ENCODE measurements at places on chromosomes 3 and 15.

DNA sequence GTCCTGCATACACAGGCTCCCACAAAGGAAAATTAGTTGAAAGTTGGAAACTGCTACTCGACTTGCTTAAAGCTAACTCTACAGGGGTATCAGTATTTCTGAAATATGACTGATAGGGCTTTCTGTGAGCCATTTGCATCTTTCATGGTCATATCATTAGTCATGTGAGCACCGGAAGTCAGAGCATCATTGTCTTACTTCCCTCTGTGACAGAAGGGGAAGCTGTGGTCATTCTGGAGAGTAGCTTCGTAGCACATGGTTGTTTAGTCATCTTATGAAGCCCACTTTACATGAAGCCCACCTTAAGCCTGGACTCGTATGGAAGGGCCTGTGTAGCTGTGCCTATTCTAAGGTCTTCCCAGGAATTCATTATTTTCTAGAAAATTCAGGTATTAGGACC, 69.0 kb downstream of the COL6A5 start:
- no peak for DNase-seq

DNA sequence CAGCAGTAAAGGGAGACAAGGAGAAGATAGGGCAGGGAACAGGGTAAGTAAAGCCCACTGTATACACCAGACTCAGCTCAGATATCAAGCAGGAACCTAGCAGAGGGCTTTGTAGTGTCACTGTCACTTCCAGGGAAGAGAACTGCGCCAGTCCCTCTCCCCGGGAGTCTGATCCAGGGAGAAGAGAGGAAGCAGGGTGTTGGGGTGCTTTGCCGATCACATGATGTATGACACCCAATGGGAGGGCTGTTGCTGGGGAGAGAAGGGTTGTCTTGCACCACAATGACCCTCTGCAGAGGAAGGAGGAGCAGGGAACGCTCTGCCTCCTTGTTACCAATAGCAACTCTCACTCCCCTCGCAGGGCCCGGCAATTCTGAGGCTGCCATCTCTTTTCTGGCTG, 147.2 kb upstream of the SLC2A2 start:
- DNase-seq, result no peak

DNA sequence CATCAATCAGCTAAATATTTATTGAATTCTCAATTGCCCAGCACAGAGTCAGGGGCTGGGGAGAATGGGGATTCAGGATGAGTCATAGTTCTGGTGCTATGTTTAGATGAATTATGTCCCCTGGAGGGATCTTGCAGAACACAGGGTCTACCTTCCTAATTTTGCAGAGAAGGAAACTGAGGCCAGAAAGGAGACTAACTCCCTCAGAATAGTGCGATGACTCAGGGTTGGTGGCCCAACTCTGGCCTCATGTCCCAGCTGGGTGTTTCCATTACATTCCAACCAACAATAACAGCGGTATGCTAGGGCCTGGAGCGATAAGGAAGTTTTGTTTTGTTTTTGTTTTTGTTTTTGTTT, 270.9 kb downstream of the TLE3 start:
- DNase-seq, result no peak

DNA sequence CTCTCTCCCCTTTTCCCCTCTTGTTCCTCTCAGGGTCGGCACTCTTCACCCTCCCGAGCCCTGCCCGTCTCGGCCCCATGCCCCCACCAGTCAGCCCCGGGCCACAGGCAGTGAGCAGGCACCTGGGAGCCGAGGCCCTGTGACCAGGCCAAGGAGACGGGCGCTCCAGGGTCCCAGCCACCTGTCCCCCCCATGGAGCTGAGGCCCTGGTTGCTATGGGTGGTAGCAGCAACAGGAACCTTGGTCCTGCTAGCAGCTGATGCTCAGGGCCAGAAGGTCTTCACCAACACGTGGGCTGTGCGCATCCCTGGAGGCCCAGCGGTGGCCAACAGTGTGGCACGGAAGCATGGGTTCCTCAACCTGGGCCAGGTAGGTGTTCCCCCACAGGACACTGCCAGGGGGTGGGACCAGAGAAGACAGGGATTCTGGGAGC, 7.2 kb downstream of the FURIN start:
- DNase-seq, result no peak

DNA sequence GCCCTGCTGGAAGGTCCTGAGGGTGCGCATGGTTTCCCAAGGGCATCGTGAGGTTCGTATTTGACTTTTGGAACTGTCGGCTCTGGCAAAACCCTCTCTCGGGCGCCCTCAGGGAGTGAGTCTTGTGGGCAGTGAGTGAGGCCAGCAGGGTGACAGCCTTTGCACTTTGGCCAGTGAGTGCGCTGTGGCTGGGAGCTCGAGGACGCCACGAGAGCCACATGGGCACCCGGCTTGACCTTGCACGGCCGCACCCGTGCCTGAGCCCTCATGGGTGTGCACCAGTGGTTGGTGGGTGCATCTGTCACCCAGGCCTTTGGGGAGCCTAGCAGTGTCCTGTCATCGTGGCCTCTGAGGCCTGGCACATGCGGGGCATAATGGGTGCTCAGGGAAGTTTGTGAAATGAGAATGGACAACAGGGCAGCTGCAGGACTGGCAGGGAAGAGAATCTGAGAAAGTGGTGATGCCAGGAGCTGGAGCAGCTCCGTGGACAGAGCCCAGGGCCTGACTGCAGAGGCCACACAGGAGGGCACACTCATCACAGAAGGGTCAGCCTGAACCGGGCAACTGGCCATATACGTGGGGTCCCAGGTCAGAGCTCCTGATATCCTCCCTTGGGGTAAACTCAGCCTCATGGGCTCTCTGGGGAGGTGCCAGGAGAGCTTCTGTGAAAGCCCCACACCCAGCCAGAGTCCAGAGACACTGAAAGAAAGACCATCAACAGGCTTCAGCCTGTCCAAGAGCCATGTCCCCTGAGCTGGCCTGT, 30.4 kb upstream of the SNRPA1 start:
- no peak for DNase-seq

- DNase-seq, result no peak
Observed at GRCh38 chr15:79003896-79004295, 59.0 kb upstream of the CTSH start.

DNA sequence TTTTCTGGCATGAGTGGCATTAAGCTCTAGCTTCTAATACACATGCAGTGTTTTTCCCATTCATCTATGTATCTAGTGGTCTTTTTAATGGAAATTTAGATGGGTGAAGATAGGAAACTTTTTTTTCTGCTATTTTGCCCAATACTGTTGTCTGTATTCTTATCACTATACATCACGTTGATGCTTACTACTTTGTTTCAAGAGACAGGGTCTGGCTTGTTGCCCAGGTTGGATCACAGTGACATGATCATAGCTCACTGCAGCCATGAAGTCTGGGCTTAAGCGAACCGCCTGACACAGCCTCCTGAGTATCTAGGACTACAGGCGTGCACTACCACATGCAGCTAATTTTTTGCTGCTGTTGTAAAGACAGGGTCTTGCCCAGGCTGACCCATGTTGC, 84.6 kb downstream of the PEAK1 start:
- DNase-seq, result no peak

GRCh38 chr3:111301238-111301798, 229.7 kb downstream of the NECTIN3 start:
- DNase-seq, result no peak

DNA sequence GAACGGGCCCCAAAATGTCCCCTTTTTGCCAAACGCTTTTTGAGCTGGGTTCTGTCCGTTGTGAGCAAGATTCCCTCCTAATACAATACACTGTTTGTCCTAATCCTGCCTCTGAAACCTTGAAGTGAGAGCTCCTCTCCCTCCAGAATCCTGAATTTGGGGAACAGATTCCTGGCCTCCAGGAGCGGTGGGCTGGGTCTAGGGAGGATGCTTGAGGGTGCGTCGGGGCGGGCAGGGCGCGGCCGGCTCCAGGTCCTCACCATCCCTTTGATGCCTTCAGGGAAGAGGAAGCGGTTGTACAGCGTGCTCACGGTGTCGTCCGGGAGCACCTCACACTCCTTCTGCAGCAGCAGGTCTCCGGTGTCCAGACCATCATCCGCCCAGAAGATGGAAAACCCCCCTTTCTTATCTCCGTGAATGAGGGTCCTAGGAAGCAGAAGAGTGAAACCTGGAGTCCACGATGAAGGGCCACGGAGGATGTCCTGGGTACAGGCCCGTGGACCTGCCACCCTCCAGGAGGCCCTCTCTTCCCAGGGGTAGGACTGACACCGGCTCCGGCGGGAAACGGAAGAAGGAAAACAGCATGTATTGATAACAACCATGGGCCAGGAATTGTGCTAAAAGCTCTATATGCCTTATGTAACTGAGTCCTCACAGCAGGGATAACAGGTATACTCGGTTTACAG, 23.2 kb downstream of the ALDH1L1 start:
- no peak for DNase-seq

DNA sequence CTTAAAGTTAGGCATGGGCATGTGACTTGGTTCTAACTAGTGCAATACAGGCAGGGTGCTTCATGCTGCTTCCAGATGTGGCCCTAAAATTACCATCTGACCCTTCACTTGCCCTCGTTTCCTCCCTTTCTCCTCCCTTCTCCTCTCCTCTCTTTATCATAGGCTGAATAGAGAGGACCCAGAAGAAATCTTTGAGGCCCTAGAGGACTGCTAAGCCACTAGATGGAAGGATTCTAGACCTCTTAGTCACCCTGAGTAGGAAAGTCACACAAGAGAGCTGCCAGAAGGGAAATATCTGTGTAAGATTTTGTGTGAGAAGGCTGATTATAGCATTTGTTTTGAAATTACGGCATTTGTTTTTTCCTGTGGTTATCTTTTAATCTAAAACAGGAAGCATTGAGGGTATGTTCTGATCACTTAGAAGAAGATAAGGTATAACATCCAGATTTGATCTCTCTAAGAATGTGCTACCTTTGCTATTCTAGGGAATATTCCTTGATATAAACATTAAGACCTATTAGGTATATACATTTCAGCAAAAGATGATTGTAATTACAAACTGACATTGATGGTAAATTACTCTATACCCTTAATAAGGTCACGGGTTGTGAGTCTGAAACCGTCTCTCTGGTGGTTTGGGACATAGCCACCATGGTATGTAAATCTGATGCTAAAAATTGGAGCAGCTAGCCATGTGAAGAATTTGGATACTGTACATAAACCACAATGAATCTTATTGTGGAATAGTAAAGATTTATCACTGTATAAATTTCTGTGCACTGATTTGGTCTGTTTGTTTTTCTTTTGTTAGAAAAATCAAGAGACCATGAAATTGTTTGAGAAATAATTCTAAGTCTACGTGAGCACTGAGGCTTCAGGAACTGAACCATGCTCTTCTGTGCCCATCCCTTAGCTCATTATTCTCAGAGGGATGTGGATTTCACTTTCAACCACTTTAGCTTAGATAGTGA, 84.1 kb downstream of the TP63 start:
- DNase-seq, result no peak

- no peak for DNase-seq
Observed at GRCh38 chr3:150169330-150169940, 198.7 kb upstream of the PFN2 start.

DNA sequence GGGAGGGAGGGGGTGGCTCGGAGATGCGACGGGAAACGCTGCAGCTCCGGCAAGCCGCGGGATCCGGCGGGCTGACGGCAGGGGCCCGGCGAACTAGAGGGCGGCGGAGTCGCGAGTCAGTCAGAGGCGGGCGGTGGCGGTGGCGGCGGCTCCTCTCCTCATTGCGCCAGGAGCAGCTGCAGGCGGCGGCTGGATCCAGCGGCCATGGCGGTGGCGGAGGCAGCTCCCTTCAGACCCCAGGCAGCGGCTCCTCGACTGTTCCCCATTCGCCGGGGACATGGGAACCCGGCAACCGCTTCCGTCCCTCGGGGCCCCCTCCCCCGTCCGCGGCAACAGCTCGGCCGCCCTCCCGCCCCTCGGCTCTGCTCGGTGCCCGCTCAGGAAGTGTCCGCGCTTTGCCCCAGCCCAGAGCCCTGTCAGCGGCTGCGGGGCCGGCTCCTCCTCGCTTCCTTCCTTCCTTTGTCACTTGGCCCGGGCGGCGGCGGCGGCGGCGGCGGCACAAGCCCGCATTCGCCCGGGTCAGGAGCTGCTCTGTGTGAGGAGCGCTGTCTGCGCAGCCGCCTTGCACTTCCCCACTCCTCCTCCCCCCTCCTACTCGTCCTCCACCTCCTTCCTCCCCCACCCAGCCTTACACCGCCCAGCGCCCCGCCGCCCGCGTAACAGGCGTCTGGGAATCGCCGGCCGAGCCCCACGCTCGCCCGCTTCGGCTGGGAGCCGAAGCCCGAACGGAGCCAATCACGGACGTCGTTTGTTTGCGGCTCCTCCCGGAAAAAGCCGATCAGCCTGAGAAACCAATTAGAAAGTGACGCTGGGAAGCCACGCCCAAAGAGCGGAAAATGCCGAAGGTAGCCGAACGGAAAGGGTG, at the start of gene GSK3B:
Gene GSK3B (minus strand): TSS at position 537 of the 865 bp plus-strand sequence. CDS start 1,013 bp downstream, outside the sequence.
- DNase-seq, result no peak

DNA sequence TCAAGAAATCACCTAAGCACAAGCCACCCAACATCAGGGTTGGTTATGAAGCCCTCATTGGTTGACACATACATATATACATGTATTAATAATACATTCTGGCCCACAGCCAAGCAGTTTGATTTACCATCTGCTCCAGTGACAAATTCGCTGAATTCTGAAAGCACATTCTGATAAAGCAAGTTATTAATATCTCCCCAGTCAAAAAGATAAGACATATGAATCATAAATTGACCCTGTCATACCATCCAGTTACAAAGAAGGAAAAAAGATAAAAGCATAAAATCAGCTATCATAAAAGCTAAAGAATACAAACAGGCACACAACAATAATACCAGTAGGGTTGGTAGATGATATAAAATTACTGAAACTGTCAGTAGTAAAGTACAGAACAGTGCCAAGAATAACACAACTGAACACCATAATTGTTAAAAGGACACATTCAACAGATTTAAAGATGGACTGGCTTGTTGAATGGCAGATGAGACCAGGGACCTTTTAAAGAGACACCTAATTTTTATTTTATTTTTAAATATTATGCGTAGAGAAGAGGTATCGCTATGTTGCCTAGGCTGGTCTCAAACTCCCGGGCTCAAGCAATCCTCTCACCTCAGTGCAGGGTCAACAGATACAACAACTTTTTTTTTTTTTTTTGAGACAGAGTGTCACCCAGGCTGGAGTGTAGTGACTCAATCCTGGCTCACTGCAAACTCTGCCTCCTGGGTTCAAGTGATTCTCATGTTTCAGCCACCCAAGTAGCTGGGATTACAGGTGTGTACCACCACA, 7.7 kb downstream of the SNX4 start:
- DNase-seq, result no peak

GRCh38 chr15:63387748-63388493, 6.3 kb upstream of the CA12 start:
- DNase-seq, result peak; percentile 60

GRCh38 chr3:16824081-16824696, 60.6 kb upstream of the PLCL2 start:
- no peak for DNase-seq

GRCh38 chr3:54073386-54073785, 49.0 kb upstream of the CACNA2D3 start:
- DNase-seq, result no peak

- no peak for DNase-seq
Observed at GRCh38 chr3:48086705-48087104, 70.5 kb upstream of the MAP4 start.

GRCh38 chr3:51860703-51861665, at the start of gene IQCF2:
Gene IQCF2 (plus strand): TSS chr3:51861615. CDS start chr3:51861667, 52 bp downstream.
- DNase-seq, result no peak

GRCh38 chr3:9293076-9293475, 43.6 kb upstream of the SRGAP3 start:
- no peak for DNase-seq

GRCh38 chr3:14290631-14291385, 111.6 kb upstream of the SLC6A6 start:
- no peak for DNase-seq

Measured in NCI-H510A treated with DMSO at 0.1 percent for 48 hours (cell line).